ENCODE measurements at places on chromosomes 5 and 9. TPM values are rescaled to one million over a fixed set of nuclear protein-coding genes. Genes with fewer than 3 reads are reported as not detected.

The PCSK5 gene
- total RNA-seq: 1.2 TPM

The SLCO6A1 gene
- not detected for total RNA-seq

The CCDC192 gene
- not detected for total RNA-seq

The GRM6 gene
- total RNA-seq: not detected

The WDR31 gene
- total RNA-seq: 2.1 TPM

The FCN2 gene
- total RNA-seq: not detected

The FGF10 gene
- not detected for total RNA-seq
